ENCODE measurements at places on chromosomes 7 and 10.

DNA sequence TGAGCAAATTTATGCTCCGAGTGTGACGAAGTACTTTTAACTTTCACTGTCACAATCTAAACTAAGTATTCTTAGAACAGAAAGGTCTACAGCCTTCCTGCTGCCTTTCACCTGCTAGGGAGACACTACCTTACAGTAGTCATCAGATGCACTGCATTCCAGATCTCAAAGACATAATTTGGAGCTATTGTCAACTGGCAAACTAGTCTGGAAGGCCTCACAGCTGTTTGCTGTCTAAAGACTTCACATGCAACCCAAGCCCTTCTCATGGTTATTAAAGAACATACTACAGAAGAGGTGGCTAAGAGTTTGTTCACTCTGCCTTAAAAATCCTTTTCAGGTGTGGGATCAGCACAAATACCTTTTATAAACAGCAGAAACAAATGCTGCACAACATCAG is 91.8 kb upstream of the KCNIP2 start:
- DNase-seq, result no peak

GRCh38 chr7:123811056-123811455 is 33.9 kb upstream of the HYAL4 start:
- no peak for DNase-seq

- DNase-seq, result no peak
Observed at GRCh38 chr7:54701982-54702381, 57.0 kb downstream of the SEC61G start.

- no peak for DNase-seq
Observed at GRCh38 chr7:158840604-158841003, 11.3 kb upstream of the ESYT2 start.

DNA sequence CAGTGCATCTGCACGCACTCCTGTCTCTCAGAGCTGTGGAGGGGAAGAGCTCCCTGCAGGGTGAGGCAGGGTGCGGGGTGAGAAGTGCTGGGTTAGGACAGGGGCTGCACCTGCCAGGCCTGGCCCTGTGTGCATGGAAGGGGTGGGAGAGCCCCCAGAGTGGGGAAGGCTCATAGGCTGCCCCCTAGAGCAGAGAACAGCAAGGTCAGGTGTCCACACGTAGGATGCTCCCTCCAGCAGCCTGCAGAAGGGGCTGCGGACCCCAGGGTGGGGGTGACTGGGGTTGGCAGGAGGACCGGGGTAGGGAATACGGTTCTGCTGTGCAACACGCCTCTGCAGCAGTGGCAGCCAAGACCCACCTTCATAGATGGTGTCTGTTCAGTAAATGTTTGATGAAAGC is 208.6 kb downstream of the PTPRN2 start:
- DNase-seq, result no peak

DNA sequence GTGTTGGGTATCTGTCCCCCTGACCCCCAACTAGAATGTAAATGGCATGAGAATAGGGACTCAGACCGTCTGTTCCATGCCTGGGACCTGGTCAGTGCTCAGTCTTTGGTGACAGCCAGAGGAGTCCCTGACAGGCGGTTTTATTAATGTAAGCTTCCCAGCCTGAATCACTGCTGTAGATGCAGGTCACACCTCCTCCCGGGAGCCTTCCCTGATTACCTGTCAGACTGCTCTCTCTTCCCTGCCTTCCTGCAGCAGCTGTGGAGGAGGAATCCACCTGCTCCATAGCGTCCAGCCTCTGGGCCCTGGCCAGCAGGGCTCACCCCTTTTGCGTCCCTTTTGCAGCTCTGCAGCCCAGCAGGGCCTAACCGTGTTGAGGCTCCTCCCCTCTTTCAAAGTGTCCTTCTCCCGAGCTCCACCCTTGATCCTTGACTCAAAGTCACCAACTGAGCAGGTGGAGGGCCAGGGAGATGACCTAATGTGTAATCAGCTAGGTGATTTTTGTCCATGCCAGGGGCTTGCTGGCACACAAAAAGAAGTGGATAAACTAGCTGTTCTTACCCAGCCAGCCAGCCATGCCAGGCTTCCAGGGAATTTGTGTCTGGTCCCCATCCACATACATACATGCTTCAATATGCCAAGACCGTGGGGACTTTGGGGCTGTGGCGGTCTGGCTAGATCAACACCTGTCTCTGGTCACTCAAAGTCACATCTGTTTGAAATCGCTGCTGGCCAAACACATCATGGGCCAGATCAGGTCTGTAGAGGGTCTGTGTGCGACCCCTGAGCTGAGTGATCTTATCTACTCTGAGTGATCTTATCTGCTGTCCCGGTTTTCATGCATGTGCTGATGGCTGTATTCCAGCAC is 195.1 kb downstream of the CCDC3 start:
- DNase-seq, result no peak

- no peak for DNase-seq
Observed at GRCh38 chr10:99938563-99938962, 71.2 kb downstream of the DNMBP start.

GRCh38 chr10:131792011-131792651 is 108.7 kb upstream of the PPP2R2D start:
- no peak for DNase-seq

- DNase-seq, result no peak
Observed at GRCh38 chr10:71277914-71278665, 41.0 kb upstream of the SLC29A3 start.

DNA sequence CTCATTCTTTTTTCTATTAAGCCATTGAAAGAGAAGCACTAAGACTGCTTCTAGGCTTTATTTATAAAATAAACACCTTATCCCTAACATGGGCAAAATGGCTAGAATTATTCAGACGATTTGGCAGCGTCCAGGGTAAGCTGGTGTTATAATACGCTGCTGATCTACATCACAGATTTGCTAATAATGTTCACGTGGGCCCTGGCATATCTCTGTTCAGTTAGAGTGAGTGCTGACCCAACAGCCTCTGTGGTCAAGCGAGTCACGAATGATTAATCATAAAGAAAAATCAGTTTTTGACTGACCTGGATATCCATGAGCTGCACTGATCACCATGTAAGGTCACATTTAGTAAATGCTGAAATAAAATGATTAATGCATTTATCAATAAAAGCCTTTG is 28.4 kb upstream of the CBLL1 start:
- DNase-seq, result no peak

DNA sequence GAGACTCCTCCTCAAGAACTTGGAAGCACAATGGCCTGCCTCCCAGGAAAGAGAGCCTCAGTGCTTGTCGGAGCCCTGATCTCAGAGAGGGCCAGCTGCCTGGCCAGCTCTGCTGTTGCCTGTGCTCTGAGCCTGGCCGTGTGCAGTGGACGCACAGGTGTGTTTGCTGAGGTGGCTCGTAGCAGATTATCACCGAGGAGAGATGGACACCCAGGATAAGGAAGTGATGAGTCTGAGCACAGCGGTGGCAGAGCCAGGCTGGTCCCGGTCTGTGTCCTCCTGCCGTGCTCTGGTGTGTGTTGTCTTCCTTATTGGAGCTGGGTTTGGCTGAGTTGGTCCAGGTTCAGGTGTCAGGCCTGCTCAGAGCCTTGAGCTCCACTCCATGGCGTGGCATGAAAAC is 208.5 kb downstream of the EBF3 start:
- no peak for DNase-seq

GRCh38 chr7:43108255-43109011 is 4.0 kb upstream of the HECW1 start:
- peak; percentile 36 for DNase-seq

GRCh38 chr10:24518981-24519597 is 204.6 kb downstream of the ARHGAP21 start:
- peak; percentile 22 for DNase-seq

GRCh38 chr10:117552156-117552631 is 9.6 kb downstream of the EMX2 start:
- DNase-seq, result no peak

DNA sequence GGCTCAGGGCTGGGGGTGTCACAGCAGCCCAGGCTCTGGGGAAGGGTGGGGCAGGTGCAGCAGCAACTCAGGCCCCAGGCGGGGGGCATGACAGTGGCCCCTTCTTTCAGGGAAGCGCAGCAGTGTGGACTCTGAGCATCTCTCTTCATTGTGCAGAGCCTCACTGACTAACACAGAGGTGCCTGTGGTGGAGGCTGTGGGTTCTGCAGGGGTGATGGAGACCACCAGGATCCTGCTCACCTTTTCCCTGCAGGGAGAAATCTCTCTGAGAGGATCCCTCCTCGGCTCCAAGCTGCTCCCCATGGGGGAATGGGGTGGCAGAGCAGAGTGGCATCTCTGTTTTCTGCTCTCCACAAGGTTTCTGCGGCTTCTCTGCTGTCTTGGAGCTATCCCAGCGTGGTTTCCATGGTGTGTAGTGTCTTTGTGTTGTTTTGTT is 37.8 kb upstream of the SHH start:
- no peak for DNase-seq

- DNase-seq, result no peak
Observed at GRCh38 chr10:122239578-122240257, 31.4 kb upstream of the BTBD16 start.

GRCh38 chr10:129812398-129812797 is 151.7 kb downstream of the EBF3 start:
- DNase-seq, result no peak

DNA sequence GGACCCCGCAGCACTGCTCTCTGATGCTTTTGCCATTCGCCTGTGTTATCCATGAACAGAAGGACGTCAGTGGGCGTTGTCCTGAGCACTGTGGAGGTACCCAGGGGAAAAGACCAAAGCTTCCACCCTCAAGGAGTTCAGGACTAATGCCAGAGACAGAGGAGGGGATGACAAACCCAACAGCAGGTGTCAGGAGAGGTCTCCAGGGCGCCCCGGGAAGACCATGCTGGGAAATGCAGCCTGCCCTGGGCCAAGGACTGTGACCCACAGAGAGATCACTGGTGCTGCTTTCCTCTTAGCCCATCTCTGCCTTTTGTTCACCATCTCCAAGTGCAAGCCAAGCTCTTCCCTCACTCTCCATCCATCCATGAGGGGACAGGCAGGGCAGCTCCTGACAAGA is 166.8 kb upstream of the PFKP start:
- DNase-seq, result no peak

DNA sequence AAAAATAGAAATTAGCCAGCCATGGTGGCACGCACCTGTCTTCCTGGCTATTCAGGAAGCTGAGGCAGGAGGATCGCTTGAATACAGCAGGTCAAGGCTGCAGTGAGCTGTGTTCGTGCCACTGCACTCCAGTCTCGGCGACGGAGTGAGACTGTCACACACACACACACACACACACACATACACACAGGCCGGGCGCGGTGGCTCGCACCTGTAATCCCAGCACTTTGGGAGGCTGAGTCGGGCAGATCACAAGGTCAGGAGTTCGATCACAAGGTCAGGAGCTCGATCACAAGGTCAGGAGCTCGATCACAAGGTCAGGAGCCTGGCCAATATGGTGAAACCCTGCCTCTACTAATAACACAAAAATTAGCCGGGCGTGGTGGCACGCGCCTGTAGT is 68.4 kb downstream of the ST8SIA6 start:
- no peak for DNase-seq

GRCh38 chr10:132920101-132920925 is 22.1 kb downstream of the CFAP46 start:
- DNase-seq, result no peak

Measured in activated CD4-positive, alpha-beta T cell treated with anti-CD3 and anti-CD28 coated beads for 24 hours (primary cell).